ENCODE measurements at places on chromosomes 3 and 15. TPM values are rescaled to one million over a fixed set of nuclear protein-coding genes. Genes with fewer than 3 reads are reported as not detected.

- DNase-seq: no peak
Measured at GRCh38 chr3:123668906-123669305, 84.1 kb upstream of the HACD2 start.

DNA sequence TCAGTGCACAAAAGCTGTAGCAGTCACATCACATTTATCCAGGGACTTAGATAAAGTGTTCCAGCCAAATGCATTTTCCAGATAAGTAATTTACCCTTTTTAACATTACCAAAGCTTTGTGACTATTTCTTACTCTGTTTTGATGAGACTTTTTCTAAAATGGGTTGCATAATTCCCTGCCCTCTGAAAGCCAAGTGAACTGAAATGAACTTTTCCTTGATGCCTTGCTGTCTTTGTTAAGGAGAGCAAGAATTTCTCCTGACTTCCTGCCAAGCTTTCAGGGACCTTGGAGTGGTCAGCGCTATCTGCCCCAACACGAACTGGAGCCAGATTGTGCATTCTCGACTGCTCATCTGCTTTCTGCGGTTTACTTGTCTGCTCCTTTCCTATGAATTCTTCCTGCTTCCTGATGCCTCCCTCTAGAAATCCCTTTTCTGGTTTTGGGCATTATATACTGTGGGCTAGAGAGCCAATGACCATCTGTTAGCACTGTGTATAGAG lies 34.8 kb downstream of the EIF4E3 start:
- no peak for DNase-seq

- no peak for DNase-seq
Measured at GRCh38 chr3:141575879-141576743, 89.3 kb downstream of the RASA2 start.

GRCh38 chr15:71779073-71779797 lies 31.1 kb upstream of the NR2E3 start:
- DNase-seq: no peak

GRCh38 chr3:30349507-30349906 lies 256.9 kb upstream of the TGFBR2 start:
- no peak for DNase-seq

The IL16 gene
- total RNA-seq: 6.9 TPM

The WDR76 gene
- 0.84 TPM for total RNA-seq
